ENCODE measurements at places on chromosomes 1 and 21.

GRCh38 chr1:43311521-43311920 lies 10.7 kb downstream of the TIE1 start:
- DNase-seq: no peak

DNA sequence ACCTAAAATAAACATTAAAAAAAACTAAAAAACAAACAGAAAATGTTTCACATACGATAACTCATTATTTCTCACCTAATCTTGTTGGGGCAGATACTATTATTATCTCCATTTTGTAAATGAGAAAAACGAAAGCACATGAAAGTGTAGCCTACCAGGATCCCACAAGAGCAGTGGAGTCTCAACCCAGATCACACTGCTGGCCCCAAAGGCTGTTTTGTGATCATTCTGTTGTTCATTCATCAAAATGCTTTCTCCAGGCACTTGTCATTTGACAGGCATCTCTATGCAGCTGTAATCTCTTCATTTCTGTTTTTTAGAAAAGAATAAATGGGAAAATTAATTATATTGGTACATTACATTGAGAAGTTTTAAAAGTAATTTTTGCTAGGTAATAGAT lies 67.5 kb downstream of the AK5 start:
- DNase-seq: no peak

DNA sequence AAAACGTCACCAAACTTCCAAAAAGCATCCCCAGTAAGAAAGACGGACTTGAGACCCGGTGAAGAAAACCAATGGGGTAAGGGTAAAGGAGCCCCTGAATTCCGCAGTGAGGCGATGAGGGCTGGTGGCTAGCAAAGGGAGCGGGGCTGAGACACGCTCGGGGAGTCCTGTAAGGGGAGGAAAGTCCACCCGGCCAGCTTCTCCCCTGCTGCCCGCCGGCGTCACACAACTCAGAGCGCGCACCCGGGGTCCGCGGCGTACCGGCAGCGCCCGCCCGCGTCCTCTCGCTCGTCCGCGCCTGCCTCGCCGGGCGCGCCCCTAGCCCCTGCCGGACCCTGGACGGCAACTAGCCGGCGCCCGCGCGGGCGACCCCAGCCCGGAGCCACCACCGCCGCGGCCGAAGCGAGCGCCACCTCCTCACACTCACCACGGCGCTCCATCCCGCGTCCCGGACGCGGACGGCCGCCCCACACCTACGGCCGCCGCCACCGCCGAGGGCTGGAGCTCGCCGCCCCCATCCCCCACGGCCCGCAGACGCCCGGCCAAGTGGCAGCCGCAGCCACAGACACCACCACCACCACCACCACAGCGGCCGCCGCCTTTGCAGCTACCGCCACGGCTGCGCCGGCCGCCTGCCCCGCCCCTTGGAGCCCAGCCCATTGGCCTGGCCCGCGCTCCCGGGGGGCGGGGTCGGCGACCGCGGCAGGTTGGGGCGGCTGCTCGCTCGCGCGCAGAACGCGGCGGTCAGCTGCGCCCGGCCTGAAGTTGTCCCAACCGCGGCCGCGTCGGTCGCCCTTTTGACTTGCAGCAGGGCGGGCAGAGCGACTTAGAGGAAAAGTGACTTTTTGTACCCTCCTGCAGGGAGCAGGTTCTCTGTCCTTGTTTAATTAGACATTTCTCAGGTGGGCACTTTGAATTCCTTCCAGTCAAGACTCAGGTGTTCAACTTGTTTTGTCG lies 10.0 kb upstream of the ARHGAP29 start:
- DNase-seq: no peak

DNA sequence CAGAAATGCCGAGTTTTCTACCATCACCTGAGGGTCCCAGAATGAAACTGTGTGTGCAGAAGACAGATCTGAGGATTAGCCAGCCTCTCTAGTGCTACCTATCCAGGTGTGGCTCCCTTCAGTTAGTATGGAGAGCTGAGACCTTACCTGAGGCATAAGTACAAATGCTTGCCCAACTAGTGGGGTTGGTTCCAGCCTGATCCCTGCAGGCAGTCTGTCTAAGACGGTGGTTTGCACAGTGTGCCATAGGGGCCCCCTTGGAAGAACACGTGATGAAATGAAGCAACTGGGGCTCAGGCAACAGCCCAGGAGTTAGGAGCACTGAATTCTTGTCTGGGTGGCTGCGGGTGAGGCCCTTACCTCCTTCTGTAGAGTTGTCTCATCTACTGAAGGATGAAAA lies 15.6 kb downstream of the S100A7A start:
- DNase-seq: no peak

- no peak for DNase-seq
These were observed 70.2 kb upstream of the GOLT1A start for GRCh38 chr1:204283711-204284651.

DNA sequence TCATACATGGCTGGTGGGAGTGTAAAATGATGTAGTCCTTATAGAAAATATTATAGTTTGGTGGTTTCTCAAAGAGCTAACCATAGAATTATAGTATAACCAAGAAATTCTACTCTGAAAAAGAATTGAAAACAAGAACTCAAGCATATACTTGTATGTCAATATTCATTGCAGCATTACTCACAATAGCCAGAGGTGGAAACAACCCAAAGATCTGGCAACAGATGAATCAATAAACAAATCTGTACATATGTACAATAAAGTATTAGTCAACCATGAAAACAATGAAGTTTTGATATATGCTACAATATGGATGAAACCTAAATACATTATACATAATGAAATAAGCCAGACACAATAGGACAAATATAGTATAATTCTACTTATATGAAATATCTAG lies 29.7 kb downstream of the XCL1 start:
- DNase-seq: no peak

- DNase-seq: no peak
These were observed 97.2 kb upstream of the KCNK1 start for GRCh38 chr1:233516732-233517131.

- no peak for DNase-seq
These were observed 157.0 kb upstream of the EDN2 start for GRCh38 chr1:41641475-41641814.

DNA sequence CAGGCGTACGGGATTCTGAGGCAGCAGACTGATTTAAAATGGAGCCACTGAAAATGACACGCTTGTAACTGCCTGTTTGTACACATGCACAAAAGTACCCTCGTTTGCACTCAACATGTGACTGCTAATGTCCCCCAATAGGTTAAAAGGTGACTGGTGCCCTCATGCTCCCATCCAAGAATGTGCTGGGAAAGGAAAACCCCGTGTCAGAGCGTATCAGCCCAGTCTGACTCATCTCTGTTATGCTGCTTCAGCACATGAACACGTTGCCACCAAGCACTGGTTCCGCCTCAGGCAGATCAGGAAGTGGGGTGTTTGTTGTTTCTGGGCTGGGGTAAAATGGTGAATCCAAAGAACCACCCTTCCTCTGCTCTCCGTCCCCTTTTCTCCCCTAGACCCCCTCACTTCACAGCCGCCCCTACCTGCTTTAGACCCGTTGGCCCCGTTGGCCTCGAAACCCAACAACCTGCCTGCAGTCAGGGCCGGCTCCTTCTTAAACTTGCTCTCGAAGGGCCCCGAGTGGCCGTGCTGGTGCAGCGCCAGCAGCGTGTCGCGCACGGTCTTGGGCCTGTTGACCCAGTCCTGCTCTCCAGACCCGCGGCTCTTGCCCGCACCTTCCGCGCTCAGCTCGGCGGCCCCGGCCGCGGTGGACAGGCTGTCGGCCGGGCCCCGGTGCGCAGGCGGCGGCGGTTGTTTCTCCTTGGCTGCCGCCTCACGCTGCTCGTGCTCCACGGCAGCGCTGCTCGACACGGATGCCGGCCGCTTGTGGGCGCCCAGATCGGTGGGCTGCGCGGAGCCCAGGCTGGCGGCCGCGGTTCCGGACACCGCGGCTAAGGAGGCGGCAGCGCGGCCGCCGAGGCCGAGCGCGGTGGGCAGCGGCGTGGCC lies 1.7 kb downstream of the IRF2BP2 start:
- DNase-seq: peak; percentile 87

GRCh38 chr1:205229399-205229871 lies 1.7 kb downstream of the TMCC2 start:
- DNase-seq: no peak

- DNase-seq: no peak
These were observed 488 bp downstream of the FAM78B start for GRCh38 chr1:166166329-166166697.

DNA sequence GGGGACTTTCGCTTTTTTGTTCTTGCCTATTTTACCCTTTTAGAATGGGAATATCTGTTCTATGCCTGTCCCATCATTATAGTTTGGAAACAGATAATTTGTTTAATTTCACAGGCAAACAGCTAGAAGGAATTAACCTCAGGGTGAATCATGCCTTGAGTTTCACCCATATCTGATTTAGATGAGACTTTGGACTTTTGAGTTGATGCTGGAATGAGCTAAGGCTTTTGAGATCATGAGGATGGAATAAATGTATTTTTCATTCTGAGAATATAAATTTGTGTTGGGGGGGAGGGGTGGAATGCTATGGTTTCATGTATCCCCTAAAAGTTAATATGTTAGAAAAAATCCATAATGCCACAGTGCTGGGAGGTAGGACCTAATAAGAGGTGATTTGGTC lies 56.1 kb upstream of the TACSTD2 start:
- DNase-seq: no peak

DNA sequence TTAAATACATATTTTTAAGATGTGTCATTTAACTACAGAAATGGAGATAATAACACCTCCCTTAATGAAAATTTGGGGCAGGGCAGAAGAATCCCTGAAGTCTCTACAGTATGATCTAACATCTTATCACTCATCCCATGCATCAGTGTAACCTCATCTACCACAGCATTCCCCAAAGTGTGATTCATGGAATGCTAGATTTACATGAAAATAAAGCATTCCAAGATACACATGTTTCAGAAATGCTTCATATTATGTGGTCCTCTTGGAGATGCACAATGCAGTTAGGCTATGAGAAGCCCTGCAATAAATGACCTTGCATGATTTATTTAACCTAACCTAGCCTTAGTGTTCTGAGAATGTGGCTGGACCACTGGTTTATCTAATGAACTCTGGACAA lies 166.9 kb upstream of the SYT6 start:
- no peak for DNase-seq

DNA sequence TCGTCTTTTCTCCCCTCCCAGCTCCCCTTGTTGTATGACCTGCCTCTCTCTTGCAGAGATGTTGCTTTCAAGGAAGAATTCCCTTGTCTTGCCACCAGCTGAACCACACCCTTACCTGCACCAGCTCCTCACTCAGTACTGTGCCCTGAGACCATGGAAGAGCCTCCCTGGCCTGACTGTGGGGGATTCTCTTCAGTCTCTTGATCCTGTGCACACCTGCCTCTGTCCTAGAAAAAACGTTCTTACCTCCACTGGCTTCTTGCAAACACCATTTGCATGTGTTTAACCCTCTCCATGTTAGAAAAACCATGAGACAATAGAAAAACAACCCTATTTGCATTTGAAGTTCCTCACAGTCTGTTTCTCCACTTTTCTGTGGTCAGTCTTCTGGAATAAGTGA lies 43.3 kb upstream of the FCRL4 start:
- DNase-seq: no peak

- DNase-seq: no peak
These were observed 53.9 kb downstream of the GALNT2 start for GRCh38 chr1:230120921-230121381.

DNA sequence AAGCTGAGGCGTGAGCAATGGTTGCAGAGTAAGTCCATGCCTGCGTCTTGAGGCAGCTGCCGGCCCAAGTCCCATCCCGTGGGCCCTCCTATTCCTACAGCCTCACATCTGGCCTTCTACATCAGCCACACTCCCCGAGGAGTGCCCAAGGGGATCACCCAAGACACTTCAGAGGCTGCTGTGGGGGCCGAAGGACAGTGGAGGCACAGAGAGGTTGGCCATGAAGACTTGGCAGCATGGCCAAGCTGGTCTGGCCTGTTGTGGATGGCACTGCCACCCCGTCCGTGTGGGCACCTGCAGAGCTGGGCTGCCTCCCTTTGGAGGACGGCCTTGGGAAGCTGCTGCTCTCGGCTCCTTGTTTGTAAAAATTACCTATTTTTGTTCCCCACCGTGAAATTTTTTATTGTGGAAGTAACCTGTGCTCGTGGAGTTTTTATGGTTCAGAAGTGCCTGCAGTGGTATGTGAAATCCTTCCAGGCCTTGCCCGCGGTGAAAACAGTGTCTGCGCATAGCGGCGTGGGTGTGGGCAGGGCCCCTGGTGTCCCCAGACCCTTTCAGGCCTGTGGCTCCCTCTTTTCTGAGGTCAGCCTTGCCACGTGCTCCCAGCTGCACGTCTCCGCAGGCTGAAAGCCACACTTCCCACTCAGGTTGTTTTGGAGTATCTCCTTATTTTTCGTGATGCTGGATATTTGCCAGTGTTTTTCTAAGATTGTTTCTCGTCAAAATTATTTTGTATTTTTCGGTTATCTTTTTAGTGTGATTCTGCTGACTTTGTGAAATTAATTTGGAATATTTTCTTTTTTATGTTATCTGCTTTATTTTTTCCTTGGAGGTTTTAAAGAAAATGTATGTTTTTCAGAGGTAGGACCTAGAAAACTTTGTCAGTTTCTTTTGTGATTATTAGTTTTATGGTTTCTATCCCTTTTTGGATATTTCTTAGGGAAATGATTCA lies 20.6 kb downstream of the SLX9 start:
- no peak for DNase-seq

Data from MV-4-11 (cell line).